ENCODE measurements at places on chromosomes 2 and 18.

GRCh38 chr2:20439503-20439902, 7.4 kb upstream of the RHOB start:
- DNase-seq = no peak

GRCh38 chr18:76524477-76524876, 29.4 kb upstream of the ZNF516 start:
- no peak for DNase-seq

- DNase-seq = no peak
These were observed 385.9 kb downstream of the TNS1 start for GRCh38 chr2:217616936-217617335.

DNA sequence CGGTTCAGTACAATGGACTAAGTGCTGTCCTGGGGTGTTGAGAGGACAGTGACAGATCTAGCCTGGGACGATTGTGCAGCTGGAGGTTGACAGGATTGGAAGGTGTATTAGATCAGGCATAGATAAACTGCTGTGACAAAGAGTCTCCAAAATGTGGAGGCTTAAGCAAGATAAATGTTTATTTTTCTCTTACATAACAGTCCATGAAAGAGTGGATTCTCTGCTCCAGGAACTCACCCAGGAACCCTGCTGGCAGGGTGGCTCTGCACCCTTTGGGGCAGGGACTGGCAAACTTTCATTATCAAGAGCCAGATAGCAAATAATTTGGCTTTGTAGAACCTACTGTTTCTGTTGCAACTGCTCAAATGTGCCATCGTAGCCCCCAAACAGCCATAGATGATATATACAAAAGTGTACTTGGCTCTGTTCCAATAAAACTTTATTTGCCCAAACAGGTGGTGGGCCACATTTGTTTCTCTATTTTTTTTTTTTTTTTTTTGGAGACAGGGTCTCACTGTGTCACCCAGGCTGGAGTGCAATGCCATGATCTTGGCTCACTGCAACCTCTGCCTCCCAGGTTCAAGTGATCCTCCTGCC, 9.7 kb downstream of the HRH4 start:
- no peak for DNase-seq

GRCh38 chr2:136113209-136113971, 4.6 kb downstream of the CXCR4 start:
- no peak for DNase-seq

GRCh38 chr2:133682906-133683305, 114.6 kb upstream of the NCKAP5 start:
- no peak for DNase-seq

GRCh38 chr18:80253236-80253635, 5.9 kb upstream of the PARD6G start:
- no peak for DNase-seq
